ENCODE measurements at places on chromosomes 6 and 20.

GRCh38 chr20:54535033-54535432 lies 59.6 kb downstream of the DOK5 start:
- no peak for DNase-seq

DNA sequence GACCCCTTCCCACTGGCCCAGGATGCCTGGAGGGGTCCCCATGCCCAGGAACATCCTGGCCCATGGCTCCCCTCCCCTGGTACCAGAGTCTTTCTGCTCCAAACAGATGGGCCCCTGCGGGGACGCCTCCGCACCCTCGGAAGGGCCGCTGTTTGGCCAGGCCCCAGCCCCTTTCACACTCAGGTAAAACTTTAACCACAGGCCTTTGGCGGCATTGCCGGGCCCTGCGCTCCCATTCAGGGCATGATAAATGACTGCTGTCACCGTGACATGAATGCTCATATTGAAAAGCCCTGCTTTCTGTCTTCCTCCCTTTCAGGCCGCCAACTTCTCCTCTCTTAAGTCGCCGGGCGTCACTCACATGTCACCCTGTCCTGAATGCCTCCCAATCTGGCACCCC lies 141.5 kb upstream of the TOP1 start:
- no peak for DNase-seq

DNA sequence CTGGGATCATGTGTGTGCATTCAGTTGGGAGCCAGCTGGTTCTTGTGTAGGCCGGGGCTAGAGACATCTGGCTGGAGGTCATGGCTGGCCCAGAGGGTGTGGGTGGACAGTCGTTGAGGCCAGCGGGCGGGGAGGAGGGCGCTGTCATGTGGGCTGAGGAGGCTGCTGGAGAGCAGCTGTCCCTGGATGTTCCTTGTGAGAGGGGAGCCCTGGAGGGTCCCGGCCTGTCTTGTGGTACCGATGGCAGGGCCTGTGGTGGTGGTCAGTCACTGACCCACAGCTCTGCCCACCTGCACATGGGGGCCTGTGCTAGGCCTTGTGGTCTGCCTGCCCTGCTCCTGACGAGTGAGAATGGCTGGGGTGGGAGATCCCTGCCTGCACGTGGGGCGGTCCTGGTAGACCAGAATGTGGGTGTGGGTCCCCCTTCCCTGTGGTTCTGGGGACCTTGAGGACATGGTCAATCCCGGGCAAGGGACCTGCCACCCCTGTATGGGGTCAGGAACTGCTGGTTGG lies 1.9 kb upstream of the C20orf204 start:
- no peak for DNase-seq

DNA sequence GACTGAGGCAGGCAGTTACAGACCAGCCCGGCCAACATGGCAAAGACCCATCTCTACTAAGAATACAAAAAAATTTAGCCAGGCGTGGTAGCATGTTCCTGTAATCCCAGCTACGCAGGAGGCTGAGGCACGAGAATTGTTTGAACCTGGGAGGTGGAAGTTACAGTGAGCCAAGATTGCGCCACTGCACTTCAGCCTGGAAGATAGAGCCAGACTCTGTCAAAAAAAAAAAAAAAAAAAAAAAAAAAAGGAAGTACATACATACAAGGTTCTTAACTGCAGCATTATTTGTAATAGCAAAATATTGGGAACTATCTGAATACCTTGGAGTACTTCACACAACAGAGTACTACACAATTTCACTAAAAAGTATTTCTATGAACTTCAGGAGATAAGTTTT lies 183.5 kb upstream of the OLIG3 start:
- DNase-seq, result no peak

DNA sequence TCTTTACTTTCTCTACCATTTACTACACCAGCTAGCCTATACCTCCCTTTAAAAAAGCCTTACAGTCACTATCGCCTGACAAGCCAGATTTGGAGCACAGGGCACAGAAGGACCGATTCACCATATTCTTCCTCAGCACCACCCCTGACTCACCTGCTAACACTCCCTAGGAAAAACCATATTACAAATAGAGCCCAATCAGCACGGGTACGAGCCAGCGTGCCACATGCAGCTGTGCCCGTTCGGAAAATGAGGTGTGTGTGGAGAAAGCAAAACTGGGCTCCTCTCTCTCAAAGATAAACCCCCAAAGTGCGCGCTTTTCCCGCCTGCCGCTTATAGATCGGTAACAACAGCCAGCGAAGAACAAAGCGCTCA lies 1.2 kb downstream of the SYNCRIP start:
- DNase-seq, result no peak

- no peak for DNase-seq
These were observed 32.9 kb downstream of the MMUT start for GRCh38 chr6:49430187-49430586.

DNA sequence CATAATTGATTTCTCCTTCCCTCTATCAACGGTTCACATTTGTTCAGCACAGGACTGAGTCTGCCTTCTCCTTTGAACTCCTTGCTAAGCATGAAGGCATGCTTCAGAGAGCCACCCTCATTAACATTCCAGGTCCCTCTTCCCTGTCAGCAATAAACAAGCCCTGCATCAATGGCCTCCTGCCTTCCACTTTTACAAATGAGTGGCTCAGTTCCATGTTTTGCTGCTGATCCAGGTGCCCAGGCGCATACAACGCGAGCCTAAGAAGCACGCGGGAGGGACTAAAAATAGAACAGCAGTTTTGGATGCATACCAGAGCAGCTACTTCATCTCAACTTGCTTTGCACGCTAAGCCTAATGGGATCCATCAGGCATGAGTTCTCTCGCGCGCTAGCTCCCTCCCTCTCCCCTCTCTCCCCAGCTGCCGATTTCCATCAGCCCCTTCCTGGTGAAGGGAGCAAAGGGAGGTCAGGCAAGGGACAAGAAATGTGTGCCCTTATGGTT lies 53.4 kb downstream of the TRAF3IP2 start:
- no peak for DNase-seq

DNA sequence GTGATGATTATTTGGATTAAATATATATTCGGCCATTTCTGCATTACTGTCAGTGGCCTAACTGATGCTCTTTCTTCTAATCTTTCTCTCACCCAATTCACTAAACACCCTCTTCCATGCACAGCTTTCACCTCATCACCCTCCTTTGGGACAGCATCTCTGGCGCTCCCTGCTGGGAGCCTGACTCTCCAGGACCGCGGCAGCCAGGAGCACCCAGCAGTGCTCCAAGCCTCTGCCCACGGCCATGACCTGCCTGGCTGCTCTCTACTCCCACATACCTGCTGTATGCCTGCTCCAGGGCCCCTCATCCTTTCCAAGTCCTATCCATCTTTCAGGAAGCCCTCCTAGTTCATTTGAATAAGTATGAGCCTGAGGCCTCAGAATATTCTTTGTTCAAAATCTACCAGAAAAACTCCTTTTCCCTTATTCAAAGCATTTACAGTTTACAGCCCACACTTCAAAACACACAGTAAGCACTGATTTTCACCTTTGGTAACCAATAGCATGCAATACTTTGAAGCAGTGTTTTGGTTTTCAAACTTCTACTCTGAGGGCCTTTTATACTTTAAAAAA lies 15.2 kb downstream of the CTCFL start:
- DNase-seq, result no peak

DNA sequence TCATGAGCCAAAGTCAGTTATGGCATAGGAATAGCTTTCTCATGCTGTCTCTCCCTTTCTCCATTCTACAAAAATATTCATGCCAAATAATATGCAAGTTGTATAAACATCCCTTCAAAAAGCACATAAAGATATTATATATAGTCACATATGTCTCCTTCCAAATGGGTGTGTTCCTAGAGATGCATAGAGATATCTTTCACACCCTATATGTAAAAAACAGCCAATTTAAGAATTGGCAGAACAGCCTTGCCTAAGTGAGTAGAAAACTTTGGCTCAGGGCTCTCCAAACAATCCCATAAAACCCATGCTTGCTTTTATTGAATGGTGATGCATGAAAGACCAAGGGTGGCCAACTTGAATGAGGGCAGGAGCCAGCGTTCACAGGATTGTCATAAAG lies 274.7 kb upstream of the SUPT3H start:
- DNase-seq, result no peak
